ENCODE measurements at places on chromosomes 3 and 15.

GRCh38 chr3:44628716-44629115 lies 3.9 kb downstream of the ZNF197 start:
- DNase-seq, result no peak

- DNase-seq, result no peak
Observed at GRCh38 chr15:26537663-26538062, 235.2 kb downstream of the GABRB3 start.

DNA sequence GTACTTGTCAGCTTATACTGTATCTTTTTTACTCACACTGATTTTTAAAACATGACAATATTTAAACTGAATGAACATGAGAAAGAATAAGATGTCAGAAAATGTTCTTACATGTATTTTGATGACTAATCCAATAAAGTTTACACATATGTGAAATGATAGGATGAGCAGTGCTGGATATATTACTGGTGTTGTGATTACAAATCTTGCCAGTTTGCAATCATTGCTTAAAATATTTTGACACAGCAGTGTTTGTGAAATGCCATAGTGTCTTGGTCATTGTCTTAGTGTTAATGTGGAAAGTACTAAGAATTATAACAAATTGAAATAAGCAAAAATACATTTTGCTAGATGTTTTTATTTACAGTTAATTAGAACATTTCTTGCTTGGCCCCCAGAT lies 118.7 kb upstream of the MLF1 start:
- DNase-seq, result no peak

DNA sequence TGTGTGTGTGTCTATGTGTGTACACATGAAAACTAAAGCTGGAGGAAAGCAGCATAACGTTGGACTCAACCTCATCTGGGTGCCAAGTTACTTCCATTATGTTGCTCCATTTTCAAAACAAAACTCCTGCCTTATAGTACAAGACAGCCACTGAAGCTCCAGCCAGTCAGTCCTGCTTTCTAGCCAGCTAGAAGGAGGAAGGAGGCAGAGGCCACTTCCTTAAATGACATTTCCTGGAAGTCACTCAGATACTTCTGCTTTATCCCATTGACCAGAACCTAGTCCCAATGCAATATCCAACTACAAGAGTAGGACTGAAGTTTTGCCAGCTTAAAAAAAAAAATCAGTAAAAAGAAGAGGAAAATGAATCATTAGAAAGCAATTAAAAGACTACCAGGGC lies 31.7 kb downstream of the CADPS start:
- DNase-seq, result no peak

- DNase-seq, result no peak
Observed at GRCh38 chr15:76293361-76293760, 17.9 kb downstream of the ETFA start.
